ENCODE measurements at places on chromosomes 4 and X. TPM values are rescaled to one million over a fixed set of nuclear protein-coding genes. Genes with fewer than 3 reads are reported as not detected.

The BMPR1B gene
- 9.5 TPM for total RNA-seq

The TRIM60 gene
- total RNA-seq: not detected

The CRLF2 gene
- total RNA-seq: 1.1 TPM

The FGFBP2 gene
- total RNA-seq: 15.4 TPM

The HGFAC gene
- total RNA-seq: not detected

The CYTL1 gene
- total RNA-seq: not detected

The VEGFD gene
- 0.34 TPM for total RNA-seq

The SMIM10 gene
- 0.26 TPM for total RNA-seq

The LGI2 gene
- total RNA-seq: 0.05 TPM

The CCDC158 gene
- total RNA-seq: not detected

- DNase-seq: no peak
Observed at GRCh38 chrX:30814978-30815377, 74.1 kb downstream of the TAB3 start.

GRCh38 chr4:186687265-186687664, 36.4 kb downstream of the FAT1 start:
- no peak for DNase-seq

DNA sequence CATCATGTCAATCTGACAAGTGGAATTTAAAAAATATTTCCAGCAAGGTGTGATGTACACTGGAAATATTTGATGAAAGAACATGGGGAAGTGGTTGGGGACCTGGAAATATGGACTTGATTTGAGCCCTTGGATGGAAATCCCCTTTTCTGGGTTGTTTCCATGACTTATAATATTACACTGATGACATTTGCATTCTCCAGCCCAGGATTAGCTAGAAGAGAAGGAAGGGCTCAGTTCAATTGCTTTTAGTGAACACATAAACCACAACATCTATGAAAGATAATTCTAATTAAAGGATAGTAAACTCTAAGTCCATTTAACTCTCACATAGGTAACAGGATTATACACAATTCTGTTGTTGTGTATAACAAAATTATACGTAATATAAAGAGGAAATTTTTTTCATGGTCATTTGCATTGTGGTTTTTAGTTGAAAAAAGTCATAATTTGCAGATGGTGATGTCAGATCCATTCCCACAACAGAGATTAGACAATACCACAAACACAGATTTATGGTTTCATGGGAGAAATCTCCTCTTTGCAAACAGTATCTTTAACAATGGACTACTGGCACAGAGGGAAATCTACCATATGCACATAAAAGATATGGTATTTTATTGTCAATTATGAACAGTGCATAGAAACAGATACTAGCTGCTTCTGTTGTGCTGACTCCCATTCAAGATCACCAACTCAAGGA, 126.5 kb downstream of the DKK2 start:
- no peak for DNase-seq

- no peak for DNase-seq
Observed at GRCh38 chr4:88244056-88244455, 40.3 kb downstream of the PPM1K start.

DNA sequence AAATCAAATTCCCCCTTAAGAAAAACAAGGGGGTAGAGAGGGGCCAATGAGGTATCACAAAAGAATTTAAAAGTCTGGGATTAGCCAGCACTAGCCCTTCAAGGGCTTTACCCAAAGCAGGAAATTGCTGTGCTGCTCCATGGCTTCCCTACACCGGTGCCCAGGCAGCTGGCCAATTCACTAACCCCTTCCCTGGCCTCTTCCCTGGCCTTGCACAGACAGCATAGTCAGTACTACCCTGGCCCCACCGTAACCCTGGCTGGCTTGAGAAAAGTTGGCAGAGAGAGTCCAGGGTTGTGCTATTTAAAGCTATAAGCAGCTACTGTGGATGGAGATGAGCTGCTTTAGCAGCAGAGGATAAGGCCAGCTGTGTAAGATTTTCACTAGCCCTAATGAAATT, 43.1 kb downstream of the ADAMTS3 start:
- no peak for DNase-seq

- peak; percentile 36 for DNase-seq
Observed at GRCh38 chr4:184268584-184269160, 51.0 kb upstream of the ENPP6 start.

DNA sequence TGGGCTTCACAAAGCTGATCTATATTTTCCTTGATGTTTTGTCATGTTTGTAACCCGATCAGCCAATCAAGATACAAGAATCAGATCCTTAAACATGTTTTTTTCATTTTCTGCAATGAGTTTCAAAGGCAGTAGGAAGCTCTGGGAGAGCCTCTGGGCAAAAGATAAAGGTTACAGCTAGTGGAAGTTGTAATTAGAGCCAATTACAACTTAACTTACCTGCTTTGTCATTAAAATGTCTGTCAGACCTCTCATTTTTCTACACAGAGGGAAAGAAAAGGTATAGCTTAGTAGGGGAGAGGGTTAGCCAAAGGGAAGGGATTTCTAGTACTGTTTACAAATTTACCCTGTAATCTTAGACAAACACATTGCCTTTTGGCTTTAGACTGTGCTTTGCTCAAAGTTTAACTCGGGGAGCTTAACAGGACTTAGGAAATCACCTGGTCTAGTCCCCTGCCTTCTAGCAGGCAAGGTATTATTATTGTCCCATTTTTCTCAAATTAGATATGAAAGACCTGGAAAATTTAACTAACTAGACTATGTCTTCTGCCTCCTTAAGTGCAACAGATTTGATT, 55.8 kb downstream of the FGF16 start:
- DNase-seq: no peak

- DNase-seq: no peak
Observed at GRCh38 chrX:28549838-28550237, 37.4 kb upstream of the IL1RAPL1 start.

GRCh38 chrX:46611658-46612362, 38.2 kb downstream of the CHST7 start:
- DNase-seq: no peak

GRCh38 chrX:155632431-155633100, 19.8 kb upstream of the TMLHE start:
- peak; percentile 2 for DNase-seq

- DNase-seq: no peak
Observed at GRCh38 chr4:154961263-154961662, 180.2 kb downstream of the RBM46 start.

- DNase-seq: no peak
Observed at GRCh38 chr4:142656178-142656577, 189.9 kb downstream of the INPP4B start.

- DNase-seq: no peak
Observed at GRCh38 chrX:15158736-15159406, 111.0 kb downstream of the ASB9 start.

DNA sequence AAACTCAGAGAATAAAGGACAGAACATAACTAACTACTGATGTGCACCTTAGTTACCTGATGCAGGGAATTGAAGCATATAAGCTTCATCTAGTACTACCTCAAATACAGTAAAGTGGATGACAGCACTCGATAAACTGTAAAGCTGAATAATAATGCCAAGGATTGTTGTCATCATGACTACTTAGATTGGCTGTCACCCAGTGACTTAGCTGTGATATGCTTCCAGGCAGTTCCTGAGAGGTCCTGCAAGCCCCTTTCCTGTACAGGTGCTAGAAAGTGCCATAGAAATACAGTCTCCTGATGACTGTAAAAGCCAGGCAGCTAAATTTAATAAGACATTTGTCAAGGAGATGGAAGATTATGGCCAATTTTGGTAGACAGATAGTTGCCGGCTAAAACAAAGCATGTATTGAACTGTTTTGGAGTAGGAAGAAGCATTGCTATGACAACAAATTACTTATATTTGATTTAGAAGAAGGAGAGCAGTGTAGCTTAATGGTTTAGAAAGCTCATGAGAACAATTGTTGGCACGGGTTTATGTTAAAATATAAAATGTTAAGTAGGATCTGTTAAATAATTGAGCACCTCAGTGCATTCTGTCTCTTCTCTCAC, 29.7 kb downstream of the TMEM164 start:
- DNase-seq: no peak

DNA sequence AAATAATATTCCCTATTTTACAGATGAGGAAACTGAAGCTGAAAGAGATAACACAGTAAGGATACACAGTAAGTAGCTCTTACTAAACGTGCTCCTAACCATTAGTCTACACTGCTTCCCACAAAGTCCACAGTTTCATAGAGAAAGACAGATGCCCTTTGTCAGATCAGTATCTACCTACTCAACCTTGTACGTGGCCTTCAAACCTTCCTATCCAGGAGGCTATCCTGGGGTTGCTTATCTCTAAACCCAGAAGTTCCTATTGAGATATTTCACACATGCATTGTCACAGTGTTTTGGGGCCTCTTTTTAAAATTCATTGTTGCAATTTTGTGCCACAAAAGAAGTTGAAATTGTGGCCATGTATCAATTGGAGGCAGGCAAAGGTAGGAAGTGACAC, 208.0 kb downstream of the ENOX2 start:
- DNase-seq: no peak

GRCh38 chrX:75038925-75039324, 113.7 kb upstream of the NEXMIF start:
- peak; percentile 56 for DNase-seq

DNA sequence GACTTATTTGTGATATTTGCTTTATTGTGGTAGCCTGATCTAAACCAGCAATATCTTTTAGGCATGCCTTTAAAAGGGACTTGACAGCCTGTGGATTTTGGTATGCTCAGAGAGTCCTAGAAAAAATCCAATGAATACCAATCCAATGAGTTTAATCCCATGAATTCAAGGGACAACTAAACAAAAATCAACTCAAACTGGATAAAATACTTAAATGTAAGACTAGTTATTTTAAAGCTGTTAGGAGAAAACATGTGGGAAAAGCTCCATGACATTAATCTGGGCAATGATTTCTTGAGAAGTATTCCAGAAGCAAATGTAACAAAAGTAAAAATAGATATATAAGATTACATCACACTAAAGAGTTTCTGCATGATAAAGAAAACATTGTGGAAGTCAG, 711.5 kb upstream of the PITX2 start:
- DNase-seq: no peak

GRCh38 chr4:110589297-110589696, 33.6 kb downstream of the PITX2 start:
- DNase-seq: peak; percentile 3

DNA sequence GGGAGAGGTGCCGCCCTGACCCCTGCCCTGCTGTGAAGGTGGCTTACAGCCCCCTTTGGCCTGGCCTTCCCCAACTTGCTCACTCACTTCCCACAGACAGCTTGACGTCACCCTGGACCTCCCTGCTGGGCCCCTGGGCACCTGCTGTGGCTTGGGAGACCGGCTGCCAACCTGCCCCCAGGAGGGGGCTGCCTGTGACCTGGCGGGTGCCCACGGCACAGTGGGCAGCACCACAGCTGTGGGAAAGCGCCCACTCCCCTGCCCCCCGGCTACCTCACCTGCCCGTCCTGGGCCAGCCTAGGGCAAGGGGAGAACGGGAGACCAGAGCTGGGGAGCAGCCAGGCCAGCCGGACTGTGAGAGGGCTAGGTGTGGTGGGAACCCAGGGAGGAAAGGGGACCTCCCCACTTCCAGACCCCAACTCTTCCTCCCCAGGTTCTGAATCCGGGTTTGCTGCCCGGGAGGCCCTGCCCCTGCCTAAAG, 2.4 kb upstream of the ZFP92 start:
- DNase-seq: no peak

Data from SK-MEL-5 (cell line).